ENCODE measurements at places on chromosomes 3 and 15.

DNA sequence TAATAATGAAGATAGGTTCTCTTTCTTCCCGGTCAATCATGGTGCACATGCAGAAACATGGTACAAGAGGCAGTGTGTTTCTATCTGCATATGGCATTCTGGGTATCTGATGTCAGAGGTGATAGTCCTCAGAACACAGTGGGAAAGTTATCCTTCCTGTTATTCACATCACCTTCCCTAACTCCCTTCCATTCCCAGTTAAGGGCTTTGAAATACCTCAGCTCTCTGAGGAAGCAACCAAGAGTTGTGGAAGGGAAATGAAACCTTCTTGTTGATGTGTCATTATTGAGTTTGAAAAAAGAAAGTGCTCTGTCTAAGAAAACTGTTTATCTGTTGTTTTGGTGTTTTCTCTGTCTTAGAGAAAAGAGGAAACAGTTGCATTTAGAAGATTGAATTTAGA is 21.9 kb upstream of the P2RY13 start:
- no peak for DNase-seq

GRCh38 chr3:73365756-73366397 is 258.9 kb downstream of the PDZRN3 start:
- no peak for DNase-seq

- no peak for DNase-seq
Measured at GRCh38 chr3:147403511-147403910, 2.8 kb downstream of the ZIC4 start.

DNA sequence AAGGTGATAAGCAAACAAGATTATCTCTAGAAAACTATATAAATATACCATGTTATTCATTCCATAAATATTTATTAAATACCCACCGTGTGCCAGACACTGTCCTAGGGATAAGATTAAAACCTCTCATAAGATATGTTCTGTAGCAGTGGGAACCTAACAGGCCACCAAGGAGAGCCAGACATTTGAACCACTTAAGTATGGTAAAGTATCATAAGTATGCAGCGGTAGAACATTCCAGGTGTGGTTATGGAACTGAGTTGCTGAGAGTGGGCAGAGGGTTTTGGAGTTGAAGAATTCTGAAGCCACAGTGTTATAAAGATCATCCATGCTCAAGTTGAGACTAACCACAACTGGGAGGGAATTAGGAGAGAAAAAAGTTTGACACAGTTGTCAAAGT is 14.7 kb downstream of the FILIP1L start:
- DNase-seq, result no peak

DNA sequence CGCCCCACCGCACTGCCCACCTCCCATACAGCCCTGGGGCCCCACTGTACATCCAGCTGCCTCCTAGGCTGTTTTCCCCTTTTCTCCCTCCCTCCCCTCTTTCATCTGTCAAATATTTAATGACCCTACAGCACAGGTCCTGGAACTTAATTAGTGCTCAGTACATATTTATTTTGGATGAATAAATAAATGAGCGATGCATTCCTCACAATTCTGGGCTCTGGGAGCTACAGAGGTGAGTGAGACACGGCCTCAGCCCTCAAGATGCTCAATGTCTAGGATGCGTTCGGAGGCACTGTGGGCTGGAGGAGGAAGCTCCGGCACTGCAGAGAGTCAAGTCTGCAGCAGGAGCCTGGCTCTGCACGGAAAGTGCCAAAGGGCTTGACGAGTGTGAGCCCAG is 175.0 kb downstream of the FAM43A start:
- DNase-seq, result no peak

DNA sequence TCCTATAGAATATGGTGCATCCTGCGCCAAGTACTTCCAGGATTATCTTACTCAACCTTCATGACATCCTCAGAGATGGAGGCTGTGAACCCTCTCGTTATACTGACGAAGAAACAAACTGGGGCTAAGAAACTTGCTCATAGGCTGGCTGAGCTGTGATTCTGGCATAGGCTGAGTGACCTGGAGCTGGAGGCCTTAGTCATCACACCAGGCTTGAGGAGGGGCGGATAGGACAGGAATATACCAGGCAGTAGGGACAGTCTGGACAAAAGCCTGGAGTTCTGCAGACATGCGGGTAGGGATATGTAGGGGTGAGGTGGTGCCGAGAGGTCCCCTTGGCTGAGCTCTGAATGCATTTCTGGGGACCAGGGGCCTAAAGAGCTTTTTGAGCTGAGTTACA is 18.1 kb downstream of the HEMK1 start:
- DNase-seq, result no peak

DNA sequence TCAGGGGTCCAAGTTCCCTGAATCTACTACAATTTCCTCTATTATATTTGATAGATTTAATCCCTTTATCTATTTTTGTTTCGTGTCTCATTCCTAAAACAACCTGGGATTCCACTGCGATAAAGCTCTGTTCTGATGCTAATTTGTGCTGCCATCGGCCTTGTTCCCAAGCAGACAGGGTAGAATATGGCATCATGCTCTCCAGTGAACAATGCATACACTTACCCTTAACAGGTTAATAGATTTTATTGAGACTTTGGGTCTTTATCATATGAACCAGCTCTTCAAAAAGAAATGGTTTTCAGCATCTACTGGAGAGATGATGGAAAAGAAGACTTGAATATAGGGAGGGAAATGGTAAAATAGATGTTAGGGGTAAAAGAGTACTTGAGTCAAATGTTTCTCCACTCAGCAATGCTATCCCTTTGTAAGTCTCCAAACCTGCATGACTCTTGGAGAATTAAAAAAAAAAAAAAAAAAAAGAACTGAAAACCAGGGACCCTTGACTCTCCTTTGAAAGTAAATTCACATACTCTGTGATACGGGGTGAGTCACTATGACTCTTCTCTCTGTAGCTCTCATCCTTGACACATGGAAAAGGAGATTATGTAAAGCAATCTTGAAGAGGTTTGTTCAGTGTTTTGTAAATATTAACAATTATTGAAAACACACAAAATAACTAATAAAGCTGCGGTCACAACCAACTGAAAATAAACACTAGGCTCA is 268.8 kb downstream of the ZBTB20 start:
- DNase-seq, result no peak

DNA sequence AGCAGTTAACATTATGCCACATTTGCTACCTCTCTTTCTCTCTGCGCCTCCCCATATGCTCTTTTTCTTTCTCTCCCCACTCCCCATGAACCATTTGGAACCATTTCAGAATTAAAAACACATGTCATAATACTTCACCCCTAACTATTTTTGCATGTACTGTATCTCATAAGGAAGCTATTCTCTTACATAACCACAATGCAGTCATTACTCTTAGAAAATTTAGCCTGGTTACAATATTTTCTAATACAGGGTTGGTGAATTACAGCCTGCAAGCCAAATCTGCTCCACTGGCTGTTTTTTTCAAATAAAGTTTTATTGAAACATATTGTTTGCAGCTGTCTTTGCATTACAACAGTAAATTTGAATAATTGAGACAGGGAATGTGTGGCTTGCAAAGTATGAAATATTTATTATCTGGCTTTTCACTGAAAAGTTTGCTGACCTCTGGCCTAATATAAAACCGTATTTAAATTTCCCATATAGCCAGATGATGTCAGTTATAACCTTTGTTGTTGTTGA is 62.8 kb downstream of the SGO1 start:
- no peak for DNase-seq

GRCh38 chr3:117026401-117026800 is 316.8 kb downstream of the TUSC7 start:
- DNase-seq, result no peak

- no peak for DNase-seq
Measured at GRCh38 chr3:130850843-130851242, 43.0 kb upstream of the ATP2C1 start.

- DNase-seq, result no peak
Measured at GRCh38 chr3:61526308-61526707, 35.1 kb upstream of the PTPRG start.

GRCh38 chr15:72939514-72940228 is 112.6 kb upstream of the NEO1 start:
- no peak for DNase-seq

DNA sequence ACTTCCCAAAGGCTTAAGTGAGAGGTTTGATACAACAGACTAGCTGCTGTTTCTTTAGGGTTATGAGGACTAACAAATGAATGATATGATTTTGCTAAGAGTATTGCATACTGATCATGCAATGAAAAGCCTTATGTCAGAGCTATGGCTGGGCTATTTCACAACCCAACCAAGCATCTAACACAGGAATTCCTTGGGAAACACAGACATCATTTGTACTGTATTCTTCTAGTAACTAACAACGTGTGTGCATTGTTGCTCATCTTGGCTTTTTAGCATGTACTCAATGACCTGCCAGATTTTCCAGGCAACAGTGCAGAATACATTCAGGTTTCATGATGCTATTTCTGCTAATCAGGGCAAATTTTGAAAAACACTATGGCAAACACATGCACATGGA is 19.3 kb downstream of the PDZRN3 start:
- DNase-seq, result no peak

Data from cortex of kidney (tissue), 1 donor.